ENCODE measurements at places on chromosomes 3 and 15.
A peak's percentile ranks its signal among the peaks of the same experiment; 100 is the strongest.

GRCh38 chr3:164390046-164390445 lies 688.2 kb downstream of the SI start:
- DNase-seq, result no peak

DNA sequence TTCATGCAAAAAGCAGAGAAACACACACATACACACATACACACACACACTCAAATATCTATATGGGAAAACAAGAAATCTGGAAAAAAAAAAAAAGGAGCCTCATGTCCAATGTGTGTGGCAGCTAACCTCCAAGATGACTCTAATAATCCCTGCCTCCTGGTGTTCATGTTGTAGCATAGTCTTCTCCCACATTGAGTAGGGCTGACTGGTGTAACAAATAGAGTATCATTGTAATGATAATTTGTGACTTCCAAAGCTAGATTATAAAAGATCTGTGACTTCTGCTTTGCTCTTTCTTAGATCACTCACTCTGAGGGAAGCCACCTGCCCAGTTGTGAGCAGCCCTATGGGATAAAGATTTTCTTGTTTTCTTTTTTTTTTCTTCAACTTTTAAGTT lies 130.9 kb upstream of the TNIK start:
- DNase-seq, result no peak

GRCh38 chr3:193865339-193865738 lies 270.6 kb upstream of the HES1 start:
- DNase-seq, result no peak

GRCh38 chr15:69390575-69390974 lies 23.6 kb upstream of the KIF23 start:
- DNase-seq, result no peak

DNA sequence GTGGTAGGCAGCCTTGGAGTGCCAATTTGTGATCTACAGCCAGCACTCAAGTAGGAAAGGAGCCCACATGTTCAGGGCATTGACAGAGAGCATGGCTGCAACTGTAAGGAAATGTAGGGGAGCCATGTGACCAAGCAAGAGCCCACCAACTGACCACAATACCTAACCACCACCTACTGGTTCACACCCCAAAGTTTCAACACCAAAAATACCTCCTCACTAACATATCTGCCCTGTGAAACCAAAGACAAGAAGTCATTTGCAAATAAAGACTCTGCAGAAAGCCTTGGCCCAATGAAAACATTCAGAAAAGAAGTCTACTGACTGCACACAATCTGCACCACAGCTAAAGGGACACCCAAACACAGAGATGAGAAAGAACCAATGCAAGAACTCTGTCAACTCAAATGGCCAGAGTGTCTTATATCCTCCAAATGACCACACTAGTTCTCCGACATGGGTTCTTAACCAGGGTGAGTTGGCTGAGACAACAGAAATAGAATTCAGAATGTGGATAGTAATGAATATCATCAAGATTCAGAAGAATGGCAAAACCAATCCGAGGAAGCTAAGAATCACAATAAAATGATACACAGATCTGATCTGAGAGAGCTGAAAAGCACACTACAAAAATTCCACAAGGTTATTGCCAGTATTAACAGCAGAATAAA lies 40.6 kb downstream of the SLC9C1 start:
- DNase-seq, result no peak

- no peak for DNase-seq
Measured at GRCh38 chr15:88608607-88609181, 12.4 kb upstream of the AEN start.

- DNase-seq, result no peak
Measured at GRCh38 chr3:11247362-11247761, 24.8 kb upstream of the ATG7 start.

GRCh38 chr3:155391551-155391958 lies 98.1 kb upstream of the STRIT1 start:
- no peak for DNase-seq

DNA sequence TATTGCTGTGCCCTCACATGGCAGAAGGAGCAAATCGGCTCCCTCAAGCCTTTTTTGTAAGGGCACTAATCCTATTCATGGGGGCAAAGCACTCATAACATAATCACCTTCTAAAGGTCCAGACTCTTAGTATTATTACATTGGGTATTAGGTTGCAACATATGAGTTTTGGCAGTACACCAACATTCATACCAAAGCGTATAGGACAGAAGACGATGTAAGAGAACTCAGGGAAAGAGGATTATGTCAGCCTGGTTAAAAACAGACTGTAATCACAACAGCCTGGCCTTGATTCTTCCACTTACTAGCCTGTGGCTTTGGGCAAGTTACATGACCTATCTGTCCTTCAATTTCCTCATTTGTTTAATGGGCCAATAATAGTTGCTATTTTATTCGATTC lies 828.5 kb upstream of the NECTIN3 start:
- no peak for DNase-seq

DNA sequence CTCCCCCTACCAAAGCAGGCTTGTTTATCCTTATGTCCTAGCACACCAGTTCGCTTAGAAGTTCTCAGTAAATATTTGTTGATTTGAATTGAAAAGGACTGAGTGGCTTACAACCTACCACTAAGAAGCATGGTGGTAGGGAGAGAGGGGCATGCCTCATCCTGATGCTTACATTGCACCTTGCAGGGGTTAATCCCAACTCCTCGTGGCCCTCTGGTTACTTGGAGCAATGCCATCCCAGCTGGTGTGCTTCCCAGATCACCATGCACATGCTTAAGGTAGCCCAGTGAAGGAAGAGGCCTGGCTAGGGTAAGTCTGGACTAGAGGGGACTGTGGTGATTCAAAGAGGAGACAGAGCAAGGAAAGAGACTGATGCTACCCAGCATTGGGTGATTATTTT lies 253.3 kb downstream of the CLSTN2 start:
- DNase-seq, result no peak

DNA sequence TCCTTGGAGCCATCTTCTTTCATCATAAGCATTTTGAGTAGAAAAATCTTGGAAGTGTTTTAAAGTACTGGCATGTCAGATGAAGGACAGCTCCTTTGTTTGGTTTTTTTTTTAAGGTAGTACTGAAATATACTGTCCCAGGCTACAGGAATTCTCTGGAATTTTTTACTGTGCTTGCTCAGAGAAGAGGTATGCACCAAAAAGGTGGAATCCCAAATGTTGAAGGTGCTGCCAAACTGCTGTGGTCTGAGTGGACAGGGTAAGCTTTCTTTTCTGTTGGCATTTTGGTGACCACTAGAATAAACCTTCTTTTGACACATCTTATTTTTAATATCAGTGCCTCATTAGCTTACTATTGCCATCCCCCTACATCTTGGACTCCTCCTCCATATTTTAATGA lies 7.2 kb downstream of the GNL3 start:
- DNase-seq, result no peak

GRCh38 chr3:184551103-184551502 lies 10.5 kb upstream of the EPHB3 start:
- DNase-seq, result no peak

- no peak for DNase-seq
Measured at GRCh38 chr3:102224171-102224570, 210.6 kb upstream of the ZPLD1 start.

GRCh38 chr3:145058483-145058882 lies 1086.9 kb downstream of the DIPK2A start:
- DNase-seq, result no peak

DNA sequence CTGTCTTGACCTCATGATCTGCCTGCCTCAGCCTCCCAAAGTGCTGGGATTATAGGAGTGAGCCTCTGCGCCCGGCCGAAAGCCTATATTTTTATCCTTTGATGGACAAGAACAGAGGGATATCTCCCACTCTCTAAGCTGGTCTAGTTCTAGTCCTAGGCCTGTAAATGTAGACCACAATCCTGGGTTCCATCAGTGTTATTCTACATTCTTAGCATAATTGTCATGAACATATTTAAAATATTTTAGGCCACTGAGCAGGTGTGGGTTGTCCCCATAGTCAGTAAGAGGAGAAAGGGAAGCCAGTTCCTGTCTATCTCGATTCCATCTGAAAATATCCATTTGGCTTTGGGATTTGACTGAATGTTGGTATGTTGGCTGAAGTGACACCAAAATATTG lies 118.1 kb downstream of the EBLN2 start:
- DNase-seq, result no peak

GRCh38 chr15:69058830-69059556 lies 44.5 kb downstream of the NOX5 start:
- peak; percentile 90 for DNase-seq

GRCh38 chr3:99878005-99878404 lies 60.3 kb downstream of the CMSS1 start:
- no peak for DNase-seq

DNA sequence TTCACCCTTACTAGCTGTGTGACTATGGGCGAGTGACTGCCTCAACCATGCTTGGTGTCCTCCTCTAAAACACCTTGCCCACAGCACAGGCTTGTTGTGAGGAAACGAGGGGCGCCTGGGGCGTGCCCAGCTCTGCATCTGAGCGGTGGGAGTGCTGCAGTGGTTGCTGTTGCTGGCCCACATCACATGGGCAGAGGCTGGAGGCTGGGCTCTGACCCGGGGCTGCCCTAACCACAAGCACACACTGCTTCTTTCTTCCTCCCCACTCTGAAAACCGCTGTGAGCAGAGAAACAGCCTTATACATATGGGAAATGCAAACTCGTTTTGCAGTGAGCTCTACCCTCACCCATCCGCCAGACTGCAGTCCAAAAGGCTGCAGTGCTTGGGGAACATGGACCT lies 74.8 kb upstream of the RPL32 start:
- DNase-seq, result no peak

GRCh38 chr15:74620636-74621545 lies 5.3 kb downstream of the CLK3 start:
- peak; percentile 76 for DNase-seq

DNA sequence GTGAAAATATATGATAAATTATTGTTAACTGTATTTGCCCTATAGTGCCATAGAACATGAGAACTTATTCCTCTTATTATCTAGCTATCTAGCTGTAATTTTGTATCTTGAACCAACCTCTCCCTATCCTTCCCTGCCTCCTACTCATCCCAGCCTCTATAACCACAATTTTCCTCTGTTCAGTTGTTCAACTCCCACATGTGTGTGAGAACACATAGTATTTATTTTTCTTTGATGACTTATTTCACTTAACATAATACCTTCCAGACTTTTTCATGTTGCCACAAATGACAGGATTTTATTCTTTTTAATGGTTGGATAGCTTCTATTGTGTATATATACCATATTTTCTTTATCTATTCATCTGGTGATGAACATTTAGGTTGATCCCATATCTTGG lies 85.4 kb upstream of the SUCLG2 start:
- no peak for DNase-seq

- no peak for DNase-seq
Measured at GRCh38 chr3:66439666-66440344, 61.0 kb downstream of the LRIG1 start.

DNA sequence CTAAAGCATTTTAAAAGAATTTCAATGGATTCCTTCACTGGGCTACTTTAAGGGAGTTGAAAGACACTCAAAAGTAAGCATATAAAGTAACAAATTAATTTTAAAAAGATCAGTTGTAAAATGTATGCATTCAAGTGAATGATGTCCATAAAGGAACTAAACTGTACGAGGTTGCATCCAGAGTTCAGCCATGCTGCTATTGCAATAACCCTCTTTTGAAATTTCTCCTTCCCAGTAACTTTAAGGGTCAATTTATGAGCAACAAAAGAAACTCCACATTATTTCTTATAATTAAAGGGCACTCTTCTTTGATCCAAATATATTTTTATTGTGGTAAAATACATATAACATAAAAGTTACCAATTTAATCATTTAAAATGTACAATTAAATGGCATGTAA lies 22.9 kb downstream of the BTLA start:
- no peak for DNase-seq

DNA sequence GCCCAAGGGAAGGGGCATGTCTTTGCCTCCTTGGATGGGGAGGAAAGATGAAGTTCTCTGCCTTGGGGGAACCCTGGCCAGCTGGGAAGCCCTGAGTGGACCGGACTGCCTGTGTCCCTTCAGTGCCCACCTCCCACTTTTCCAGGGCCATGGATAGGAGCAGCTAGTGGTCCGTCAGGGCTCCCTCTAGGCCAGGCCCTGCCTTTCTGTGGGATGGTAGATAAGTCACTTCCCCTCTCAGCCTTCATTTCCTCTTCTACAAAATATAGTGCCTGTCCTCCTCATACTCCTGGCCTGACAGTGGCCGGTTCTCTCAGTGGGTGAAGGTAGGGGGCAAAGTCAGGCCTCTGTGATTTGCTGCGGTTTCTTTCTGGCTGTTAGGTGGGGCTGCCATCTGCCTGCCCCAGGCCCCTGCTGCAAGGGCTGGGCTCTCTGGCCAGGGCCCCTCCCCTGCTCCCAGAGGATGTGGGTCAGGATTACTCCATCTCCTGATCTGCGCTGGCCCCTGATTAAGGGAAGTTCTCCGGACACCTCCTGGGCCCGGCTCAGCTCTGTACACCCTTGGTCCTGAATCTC lies 1.4 kb downstream of the PLEKHO2 start:
- peak; percentile 80 for DNase-seq

- no peak for DNase-seq
Measured at GRCh38 chr3:121490161-121490560, 55.6 kb downstream of the POLQ start.

- no peak for DNase-seq
Measured at GRCh38 chr3:137693791-137694190, 70.3 kb upstream of the SOX14 start.

- no peak for DNase-seq
Measured at GRCh38 chr3:49470714-49471420, 800 bp downstream of the DAG1 start.

DNA sequence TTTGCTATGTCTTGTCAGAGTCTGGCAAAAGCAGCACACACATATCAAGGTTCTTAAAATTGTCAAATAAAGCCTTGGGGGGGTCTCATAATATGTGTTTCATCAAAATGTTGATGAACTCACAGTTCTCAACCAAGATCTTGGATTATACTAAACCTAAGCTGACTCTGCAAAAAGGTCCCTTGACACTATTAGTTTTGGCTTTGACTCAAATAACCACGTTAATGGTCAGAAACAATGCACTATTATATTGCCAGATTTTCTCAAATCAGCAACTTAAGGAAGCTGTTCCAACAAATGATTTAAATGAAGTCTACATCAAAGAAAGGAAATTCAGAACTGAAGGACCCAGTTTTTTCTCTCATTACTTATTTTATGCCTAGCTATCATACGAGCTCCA lies 1063.9 kb downstream of the ROBO1 start:
- no peak for DNase-seq

DNA sequence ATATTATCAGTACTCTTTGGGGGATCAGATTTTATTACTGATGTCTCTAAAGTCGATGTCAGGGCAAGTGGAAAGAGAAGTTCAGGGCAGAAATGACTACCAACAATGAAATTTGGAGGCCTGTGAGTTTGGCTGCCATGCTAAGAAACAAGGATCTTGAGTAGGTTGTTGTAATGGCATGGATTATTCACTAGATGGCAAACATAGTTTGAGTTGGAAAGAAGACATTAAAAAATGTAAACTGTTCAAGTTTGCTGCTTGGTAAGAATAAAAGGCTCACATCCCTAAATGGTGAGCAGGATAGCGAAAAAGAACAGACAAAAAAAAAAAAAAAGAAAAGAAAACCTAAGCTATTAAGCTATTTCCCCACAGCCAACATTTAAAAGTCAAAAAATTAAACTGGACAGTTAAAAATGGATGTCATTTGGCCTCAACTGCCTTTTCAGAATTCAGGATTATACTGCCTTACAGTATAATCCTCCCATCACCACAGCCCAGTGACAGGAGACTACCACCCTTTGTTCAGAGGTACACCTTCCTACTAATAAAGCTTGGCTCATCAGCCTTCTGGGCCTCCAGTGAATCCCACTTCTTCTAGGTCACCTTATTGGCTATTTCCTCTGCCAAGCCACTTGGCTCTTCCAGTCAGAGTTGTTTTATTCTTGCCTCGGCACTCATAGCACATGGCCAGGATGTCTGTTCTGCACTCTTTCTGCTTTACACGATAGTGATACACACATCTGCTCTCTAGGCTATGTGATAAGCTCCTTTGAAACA lies 163.7 kb downstream of the PLD1 start:
- DNase-seq, result no peak
